ENCODE measurements at places on chromosomes 12 and 14.

DNA sequence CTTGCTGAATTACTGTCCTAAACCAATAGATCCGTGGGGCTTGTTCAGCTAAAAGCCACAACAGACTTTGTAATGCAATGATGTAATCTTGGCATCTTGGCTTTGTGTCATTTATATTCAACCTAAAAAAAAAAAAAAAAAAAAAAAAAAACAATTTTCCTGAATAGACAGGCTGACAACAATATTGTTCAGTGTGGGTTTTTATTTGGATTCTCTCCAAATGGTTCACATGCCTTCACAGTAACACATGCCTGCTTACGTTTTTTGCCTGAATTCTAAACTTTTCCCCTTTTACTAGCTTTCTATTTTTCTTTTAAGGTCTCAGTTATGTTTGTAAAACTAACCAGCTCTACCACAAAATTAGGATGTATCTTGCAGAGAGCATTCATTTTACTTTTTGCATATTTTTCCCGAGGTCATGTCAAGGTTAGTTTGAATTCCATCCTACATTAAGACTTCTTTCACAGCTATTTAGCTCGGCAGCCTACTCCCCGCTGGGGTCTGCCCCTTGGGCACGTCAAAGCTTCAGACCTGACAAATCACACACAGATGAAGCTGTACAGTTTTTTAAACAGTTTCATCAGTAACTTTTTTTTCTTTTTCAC, 213.7 kb upstream of the NPAS3 start:
- DNase-seq: no peak

GRCh38 chr14:49893309-49894213, 679 bp downstream of the ARF6 start:
- DNase-seq: no peak

DNA sequence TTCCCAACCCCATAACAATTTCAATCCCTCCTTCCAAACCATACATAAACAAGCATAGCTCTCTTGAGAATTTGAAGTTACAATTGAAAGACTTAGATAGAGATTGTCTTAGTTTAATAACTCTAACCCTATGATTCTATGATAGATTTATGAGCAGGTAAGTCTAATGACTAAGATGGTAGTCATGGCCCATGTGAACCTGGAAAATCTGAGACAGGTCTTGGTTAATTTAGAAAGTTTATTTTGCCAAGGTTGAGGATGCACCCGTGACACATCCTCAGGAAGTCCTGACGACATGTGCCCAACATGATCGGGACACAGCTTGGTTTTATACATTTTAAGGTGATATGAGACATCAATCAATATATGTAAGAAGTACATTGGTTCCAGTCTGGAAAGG, 248.8 kb downstream of the KCNH5 start:
- no peak for DNase-seq

DNA sequence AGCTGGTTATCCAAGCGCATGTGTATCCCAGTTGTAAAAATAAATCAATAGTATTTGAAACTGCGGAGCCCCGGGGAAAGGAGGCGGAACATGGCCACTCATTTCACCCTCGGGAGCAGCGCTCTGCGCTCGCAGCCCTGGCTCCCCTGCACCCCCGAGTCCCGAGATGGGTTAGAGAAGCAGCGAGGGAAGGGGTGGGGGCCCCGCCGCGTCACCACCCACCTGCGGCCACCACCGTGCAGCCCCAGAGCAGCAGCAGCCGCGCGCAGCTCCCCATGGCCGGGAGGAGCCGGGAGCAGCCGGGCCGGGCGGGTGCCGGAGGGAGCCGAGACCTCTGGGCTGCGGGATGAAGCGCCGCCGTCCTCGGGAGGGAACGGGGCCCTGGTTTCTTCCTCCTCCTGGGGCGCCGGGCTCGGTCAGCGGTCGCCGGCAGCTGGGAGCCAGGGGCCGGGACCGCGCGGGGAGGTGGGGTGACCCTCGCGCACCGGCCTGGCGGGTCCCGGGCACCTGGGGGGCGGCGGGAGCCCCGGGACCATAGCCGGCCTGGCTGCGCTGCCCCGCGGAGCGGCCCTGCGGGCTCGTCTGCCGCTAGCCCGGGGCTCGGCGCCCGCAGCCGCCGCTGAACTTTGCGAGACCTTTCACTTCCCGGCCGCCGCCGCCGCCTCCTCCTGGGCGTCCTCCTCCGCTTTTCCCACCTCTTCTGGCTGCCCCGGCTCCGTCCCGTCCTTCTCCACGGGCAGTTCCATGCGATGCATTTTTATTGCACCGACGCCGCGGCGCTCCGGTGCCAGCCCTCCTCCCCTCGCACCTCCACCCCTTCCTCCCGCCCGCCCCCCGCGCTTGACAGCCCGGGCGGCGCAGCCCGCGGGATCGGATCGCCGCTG, at the start of gene NTN4:
NTN4 (minus strand) TSS at position 732 of the 884 bp plus-strand sequence; CDS start at position 277, 455 bp downstream.
- no peak for DNase-seq

- no peak for DNase-seq
Measured at GRCh38 chr12:24950231-24950834, 1.4 kb upstream of the BCAT1 start.

DNA sequence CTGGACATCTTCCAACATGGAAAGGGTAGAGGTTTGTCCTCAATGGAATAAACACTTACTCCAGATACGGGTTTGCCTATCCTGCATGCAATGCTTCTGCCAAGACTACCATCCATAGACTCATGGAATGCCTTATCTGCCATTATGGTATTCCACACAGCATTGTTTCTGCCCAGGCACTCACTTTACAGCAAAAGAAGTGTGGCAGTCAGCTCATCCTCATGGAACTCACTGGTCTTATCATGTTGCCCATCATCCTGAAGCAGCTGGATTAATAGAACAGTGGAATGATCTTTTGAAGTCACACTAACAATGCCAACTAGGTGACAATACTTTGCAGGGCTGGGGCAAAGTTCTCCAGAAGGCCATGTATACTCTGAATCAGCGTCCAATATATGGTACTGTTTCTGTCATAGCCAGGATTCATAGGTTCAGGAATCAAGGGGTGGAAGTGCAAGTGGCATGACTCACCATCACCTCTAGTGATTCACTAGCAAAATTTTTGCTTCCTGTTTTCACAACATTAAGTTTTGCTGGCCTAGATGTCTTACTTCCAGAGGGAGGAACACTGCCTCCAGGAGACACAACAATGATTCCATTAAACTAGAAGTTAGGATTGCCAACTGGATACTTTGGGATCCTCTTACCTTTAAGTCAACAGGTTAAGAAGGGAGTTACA, 140.4 kb downstream of the SLC35F4 start:
- no peak for DNase-seq

DNA sequence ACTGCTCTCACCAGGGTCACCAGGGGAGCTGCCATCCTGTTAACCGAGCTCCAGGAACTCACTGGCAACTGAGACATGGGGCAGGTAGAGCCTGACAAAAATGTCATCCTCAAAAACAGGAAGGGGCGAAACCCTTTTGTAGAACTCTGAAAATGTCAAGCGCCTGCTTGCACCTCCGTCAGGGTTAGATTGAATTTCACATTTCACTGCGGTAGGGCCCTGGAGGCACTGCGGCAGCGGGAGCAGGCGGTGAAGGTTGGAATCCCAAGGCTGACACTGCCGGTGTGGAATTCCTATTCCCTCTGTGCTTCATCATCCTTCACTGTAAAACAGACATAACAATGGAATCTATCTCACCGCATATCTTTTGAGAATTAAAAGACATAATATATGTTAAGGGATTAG, 142.8 kb upstream of the TMCC3 start:
- no peak for DNase-seq

DNA sequence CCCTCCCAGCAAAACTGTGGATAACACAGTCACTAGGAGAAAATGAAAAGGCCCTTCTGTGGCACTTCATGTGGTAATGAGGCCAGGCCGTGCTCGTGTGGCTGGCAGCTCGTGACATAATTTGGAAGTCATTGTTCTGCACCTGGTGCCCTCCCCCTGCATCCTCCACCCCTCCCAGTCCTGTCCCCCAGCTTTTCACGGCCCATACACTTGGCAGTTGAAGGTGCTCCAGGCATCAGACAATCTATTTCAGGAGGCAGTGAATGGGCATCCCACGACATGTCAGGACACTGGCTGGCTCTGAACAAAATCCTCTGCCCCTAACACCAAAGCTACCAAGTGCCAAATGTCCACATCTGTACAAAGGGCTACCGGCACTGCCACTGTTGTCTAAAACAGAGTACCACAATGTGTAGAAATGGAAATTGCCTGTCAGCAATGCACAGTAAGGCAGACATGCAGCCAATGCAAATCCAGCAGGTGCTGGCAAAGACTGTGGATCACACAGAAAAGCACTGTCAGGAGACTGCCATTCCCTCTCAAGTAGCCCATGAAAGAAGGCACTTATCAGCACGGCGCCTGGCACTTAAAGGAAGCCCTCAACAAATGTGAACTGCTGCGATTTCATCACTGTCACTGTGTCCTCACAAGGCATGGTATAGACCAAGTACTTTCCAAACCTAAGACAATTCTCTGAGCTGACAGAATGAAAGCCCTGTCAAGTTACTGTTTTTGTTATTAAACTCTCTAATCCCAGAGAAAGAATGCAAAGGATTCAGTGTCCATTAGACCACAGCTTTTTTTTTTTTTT, 39.1 kb downstream of the CORO1C start:
- no peak for DNase-seq

- DNase-seq: no peak
Measured at GRCh38 chr12:93122569-93123091, 193.5 kb upstream of the EEA1 start.

DNA sequence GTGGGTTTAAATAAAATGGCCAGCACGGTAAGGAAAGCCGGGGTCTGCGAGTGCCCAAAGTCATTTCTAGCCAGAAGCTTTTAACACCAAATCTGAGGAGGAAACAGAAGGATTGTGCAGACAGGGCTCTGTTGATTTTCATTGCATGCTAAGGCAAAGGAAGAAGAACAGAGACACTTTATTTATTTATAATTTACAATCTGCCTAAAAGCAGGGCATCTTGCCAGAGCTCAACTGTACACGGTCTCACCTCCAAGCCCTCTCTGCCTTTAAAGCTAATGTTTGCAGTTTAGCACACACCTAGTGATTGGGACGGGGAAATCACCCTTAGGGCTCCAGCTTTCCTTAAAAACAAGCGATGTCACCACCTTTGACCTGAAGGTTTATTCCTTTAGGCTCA, 4.0 kb downstream of the KCNA5 start:
- DNase-seq: no peak

DNA sequence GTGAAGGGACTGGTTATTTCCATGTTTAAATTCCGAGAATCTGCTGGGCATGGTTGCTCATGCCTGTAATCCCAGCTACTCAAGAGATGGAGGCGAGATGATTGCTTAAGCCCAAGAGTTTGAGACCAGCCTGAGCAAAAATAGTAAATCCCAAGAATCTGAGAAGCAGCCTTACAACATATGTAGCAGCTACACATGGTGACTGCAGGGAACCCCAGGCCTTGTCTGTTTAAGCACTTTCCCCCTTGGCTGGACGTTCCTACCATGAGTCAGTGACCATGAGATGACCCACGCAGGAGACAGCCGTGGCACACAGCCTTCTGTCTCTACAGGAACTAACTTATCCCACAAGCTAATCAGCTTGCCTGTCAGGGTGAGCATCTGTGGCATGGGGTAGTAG, 5.5 kb upstream of the SLC24A4 start:
- DNase-seq: no peak

DNA sequence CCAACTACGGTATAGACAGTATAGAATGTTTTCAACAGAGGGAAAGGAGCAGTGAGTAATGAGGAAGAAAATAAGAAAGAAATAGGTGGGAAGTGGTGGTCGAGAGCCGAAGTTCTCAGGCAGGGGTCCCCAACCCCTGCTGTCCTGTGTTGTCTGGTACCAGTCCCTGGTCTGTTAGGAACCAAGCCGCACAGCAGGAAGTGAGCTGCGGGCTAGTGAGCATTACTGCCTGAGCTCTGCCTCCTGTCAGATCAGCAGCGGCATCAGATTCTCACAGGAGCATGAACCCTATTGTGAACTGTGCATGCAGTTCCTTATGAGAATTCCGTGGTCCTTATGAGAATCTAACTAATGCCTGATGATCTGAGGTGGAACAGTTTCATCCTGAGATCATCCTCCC, 107.3 kb upstream of the PTPRR start:
- DNase-seq: no peak

DNA sequence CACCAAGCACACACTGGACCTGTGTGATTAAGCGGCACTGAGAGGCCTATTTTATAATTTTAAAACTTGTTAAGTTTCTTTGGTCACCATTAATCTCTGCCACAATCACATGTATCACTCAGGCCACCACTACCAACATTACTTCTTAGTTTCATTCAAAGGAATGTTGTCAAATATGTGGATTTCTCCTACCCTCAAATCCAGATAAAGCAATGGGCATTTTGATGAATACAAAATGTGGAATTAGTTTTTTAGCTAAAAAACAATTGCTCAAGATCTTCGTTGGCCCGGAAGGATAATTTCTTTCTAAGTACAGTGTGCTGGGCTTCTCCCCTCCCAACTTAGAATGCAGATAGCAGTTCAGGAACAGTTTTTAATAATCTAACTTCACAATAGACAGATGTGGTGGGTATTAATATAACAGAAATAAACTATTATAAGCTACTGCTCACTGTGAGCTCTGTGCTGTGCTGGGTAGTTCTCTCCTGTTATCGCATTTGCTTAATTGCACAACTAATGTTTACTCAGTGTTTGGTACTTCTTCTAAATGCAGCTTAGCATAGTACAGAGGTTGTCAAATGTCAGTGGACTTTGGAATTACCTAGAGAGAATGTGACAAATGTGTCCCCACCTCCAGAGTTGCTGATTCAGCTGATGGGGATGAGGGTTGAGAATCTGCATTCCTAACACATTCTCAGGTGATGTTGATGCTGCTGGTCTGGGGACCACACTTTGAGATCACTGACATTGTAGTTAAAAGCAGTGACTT, 266.7 kb upstream of the AMIGO2 start:
- no peak for DNase-seq

DNA sequence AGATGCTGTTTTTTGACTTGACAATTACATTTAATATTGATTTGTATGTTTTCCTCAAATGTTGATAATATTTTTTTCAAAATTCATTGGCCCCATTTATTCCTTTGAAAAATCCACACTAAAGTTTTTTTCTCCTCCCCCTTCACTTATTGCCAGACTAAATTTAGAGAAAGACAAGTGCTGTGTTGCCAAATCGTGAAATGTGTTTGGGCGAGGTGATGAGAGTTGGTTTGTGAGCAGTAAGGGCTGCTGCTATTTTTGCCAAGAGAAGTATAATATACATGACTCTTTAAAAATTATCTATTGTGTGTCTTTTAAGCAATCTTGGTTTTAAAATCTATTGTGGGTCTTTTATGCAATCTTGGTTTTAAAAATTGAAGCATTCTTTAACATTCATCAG, 188.9 kb downstream of the PPFIA2 start:
- DNase-seq: no peak

Measured in right renal pelvis (tissue), 4 donors.